ENCODE measurements at places on chromosomes 11 and 22. TPM values are rescaled to one million over a fixed set of nuclear protein-coding genes. Genes with fewer than 3 reads are reported as not detected.

LYVE1 gene
- total RNA-seq = 4.1 TPM

C11orf21 gene
- 2.4 TPM for total RNA-seq

TMEM86A gene
- total RNA-seq = 1.9 TPM

GRCh38 chr11:130826572-130826971, 89.7 kb downstream of the SNX19 start:
- DNase-seq = no peak

VPREB1 gene
- total RNA-seq = 2.5 TPM

DNA sequence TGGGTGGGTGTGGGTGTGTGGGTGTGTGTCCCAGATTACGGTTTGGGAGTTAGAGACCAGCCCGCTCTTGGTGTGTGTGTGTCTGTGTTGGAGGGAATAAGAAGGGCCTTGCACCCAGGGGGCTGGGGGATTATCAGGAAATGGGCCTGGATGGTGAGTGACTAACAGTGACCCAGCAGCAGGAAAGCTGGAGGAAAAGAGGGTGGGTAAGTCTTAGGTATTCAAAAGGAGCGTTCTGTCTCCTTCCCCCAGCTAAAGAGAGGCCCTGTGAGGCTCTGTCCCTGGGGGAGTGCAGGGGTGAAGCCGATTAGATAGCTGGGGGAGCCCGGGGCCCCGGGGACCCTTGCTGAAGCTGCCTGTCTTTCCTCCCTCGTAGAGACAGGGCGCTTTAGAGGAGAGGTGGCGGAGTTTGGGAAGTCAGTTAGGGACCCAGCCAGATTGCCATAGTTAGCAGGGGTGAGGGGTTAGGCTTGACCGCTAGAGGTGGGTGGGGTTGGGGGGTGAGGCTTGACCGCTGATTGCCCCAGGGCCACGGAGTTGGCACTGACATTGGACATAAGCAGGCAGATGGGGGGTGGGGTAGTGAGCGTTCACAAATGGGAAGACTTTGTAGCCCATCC, 1.5 kb downstream of the OAF start:
- no peak for DNase-seq

ZNF70 gene
- 1.4 TPM for total RNA-seq

DNA sequence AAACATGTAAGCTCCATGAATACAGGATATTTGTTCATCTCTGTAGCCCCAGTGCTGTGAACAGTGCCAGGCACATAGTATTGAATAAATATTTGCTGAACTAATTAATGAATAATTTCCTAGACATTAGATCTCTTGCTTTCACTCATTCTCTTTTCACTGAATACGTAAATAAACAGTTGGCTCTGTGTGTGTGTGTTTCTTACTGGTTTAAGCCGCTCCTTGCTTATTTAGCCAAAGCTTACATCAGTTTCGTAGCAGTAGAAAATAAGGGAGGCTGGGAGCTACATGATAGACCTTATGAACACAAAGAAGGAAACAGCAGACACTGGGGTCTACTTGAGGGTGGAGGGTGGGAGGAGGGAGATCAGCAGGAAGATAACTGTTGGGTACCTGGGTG, 17.2 kb downstream of the KREMEN1 start:
- DNase-seq = no peak

CLDN5 gene
- total RNA-seq = 8.9 TPM

- no peak for DNase-seq
These were observed 244.2 kb downstream of the NTM start for GRCh38 chr11:131614631-131615030.

- DNase-seq = no peak
These were observed 44.1 kb downstream of the MYH9 start for GRCh38 chr22:36343720-36344105.

CSNK2A3 gene
- 1.5 TPM for total RNA-seq

GRCh38 chr11:114196997-114197703, 99.0 kb upstream of the NNMT start:
- no peak for DNase-seq
